ENCODE measurements at places on chromosomes 4 and X. TPM values are rescaled to one million over a fixed set of nuclear protein-coding genes. Genes with fewer than 3 reads are reported as not detected.

GRCh38 chrX:153768311-153769157, 4.5 kb downstream of the PLXNB3 start:
- no peaks in the 10 kb centered on the region for H3K36me3 ChIP-seq
- no peak overlapping the region for H3K4me3 ChIP-seq
- no peaks in the 10 kb centered on the region for H3K27me3 ChIP-seq
- peaks cover 7% of the 10 kb centered on the region for H3K4me1 ChIP-seq
- DNase-seq: no peak

- H3K27me3 ChIP-seq: no peaks in the 10 kb centered on the region
Measured at GRCh38 chr4:54946741-54947140, 178.7 kb downstream of the KDR start.

DNA sequence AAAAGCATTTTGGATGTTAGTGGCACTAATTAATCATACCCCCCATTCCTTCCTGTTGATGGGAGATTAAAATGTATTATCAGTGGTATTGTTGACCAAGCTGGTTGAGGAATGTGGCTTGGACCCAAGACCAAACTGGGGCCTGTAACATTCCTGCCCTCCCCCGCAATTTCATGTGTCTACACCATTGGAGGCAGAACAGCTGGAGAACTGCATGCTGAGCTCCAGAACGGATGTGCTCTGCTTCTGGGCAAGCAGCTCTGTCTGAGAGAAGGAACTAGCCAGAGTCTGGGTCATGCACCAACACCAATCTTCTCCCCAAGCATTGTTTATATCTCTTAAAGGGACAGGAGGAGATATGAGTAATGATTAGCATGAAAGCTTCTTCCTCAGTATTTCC, 185.5 kb downstream of the CEP135 start:
- H3K4me3 ChIP-seq: no peak overlapping the region
- no peak for DNase-seq
- H3K4me1 ChIP-seq: no peaks in the 10 kb centered on the region
- H3K27me3 ChIP-seq: no peaks in the 10 kb centered on the region

DNA sequence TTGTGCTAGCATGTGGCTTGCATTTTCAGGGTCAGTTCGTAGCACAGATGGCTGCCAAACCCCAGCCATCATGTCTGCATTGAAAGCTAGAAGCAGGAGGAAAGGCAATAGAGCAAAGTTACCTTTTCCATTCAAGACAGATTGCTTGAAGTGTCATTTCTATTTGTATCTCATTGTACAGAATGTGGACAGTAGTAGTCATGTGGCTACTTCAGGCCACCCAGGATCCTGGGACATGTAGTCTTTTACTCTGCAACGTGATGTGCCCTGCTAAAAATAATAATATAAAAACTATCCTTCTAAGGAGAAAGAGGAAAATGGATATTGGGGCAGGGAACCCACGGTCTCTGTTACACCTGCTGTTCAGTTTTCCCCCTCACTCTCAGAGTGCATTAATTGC, 118.4 kb downstream of the RAPGEF2 start:
- no peak for DNase-seq
- no peak overlapping the region for H3K4me3 ChIP-seq
- H3K36me3 ChIP-seq: no peaks in the 10 kb centered on the region
- no peaks in the 10 kb centered on the region for H3K27me3 ChIP-seq
- H3K4me1 ChIP-seq: no peaks in the 10 kb centered on the region

DNA sequence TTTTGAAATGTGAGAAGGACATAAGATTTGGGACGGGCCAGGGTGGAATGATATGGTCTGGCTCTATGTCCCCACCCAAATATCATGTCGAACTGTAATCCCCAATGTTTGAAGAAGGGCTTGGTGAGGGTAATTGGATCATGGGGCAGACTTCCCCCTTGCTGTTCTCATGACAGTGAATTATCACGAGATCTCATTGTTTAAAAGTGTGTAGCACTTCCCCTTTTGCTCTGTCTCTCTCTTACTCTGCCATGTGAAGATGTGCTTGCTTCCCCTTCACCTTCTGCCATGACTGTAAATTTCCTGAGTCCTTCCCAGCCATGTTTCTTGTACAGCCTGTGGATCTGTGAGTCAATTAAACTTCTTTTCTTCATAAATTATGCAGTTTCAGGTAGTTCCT, 17.5 kb downstream of the MTMR8 start:
- no peaks in the 10 kb centered on the region for H3K4me1 ChIP-seq
- H3K27ac ChIP-seq: no peak overlapping the region
- DNase-seq: no peak
- H3K4me3 ChIP-seq: no peak overlapping the region
- no peaks in the 10 kb centered on the region for H3K36me3 ChIP-seq

GRCh38 chrX:148928811-148929210, 428.4 kb downstream of the AFF2 start:
- no peaks in the 10 kb centered on the region for H3K36me3 ChIP-seq
- H3K4me1 ChIP-seq: no peaks in the 10 kb centered on the region
- DNase-seq: no peak
- H3K27ac ChIP-seq: no peak overlapping the region

DNA sequence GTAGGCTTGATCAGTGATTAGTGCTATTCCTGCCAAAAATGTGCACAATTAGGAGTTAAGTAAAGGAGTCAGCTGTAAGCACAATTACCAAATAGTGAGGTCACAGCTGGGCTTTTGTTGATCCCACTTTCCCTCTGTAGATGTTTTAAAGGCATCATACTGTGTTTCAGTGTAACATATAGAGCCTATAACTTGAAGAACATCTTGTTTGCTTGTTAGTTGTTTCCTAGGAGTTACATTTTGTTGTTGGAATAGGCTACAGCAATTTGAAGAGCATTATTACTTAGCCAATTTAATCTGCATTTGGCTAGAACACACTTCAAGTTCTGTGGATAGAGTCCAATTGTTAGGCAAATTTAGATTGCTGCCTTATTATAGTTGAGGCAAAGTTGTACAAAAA, 210.7 kb upstream of the MAD2L1 start:
- H3K27me3 ChIP-seq: no peaks in the 10 kb centered on the region
- DNase-seq: no peak
- H3K27ac ChIP-seq: no peak overlapping the region
- no peaks in the 10 kb centered on the region for H3K4me1 ChIP-seq
- no peak overlapping the region for H3K4me3 ChIP-seq

Gene NIPAL1
- 7.0 TPM for total RNA-seq

Gene EPGN
- total RNA-seq: 4.5 TPM
